ENCODE measurements at places on chromosomes 3 and 15.

GRCh38 chr3:55964491-55964985, 477.4 kb upstream of the WNT5A start:
- DNase-seq: no peak

DNA sequence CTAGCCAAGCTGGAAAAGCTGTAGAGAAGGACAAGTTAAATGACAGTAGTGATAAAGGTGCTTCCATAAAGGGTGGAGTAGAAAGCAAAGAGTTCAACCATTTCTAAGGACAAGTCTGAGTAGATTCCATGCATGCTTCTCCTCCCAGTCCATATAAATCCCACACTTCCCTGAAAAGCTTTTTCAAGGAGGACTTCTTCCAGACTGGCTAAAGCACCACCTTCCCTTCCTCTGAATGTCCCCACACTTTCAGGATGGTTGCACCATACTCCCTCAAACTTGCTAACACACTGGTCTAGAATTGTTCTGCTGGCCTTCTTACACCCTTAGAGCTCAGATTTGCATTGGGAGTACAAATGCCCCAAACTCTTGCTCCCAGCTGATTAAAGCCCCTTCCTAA, 40.9 kb downstream of the FBN1 start:
- peak; percentile 66 for DNase-seq

GRCh38 chr3:24763393-24763792, 268.7 kb upstream of the THRB start:
- DNase-seq: no peak

DNA sequence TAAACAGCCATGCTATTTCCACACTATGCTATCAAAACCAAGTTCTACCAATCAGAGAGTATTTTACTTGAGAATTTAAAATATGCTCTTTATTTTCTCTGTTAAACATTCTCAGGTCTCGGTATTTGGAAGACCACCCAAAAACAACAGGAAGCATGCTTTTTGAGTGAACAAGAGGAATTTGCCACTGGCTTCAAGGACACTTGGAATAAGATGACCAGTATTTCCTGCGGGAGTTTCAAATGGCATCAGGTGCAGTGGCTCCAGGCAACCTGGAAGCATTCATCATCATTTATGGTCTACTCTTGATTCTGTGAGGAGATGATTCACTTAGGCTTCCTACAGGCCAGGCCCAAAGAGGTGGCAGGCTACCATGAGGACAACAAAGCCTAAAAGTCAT, 305.7 kb upstream of the ATP11B start:
- no peak for DNase-seq

- DNase-seq: peak; percentile 70
Measured at GRCh38 chr3:154758109-154758868, 321.8 kb upstream of the MME start.

DNA sequence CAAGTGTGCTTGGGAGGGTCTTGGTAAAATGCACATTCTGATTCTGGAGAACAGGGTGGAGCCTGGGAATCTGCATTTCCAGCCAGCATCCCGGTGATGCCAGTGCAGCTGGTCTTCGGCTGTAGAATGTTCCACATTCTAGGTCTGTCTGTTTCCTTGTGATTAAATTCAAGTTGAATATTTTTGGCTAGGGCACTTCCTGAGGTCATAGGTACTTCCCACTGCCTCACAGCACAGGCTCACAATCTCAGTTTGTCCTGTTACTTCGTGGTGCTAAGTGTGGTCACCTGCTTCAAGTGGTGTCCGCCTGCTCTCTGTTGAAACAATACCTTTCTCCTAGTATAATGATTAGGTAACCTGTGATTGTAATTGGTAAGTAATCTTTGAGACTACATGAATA, 40.1 kb downstream of the FLNB start:
- peak; percentile 38 for DNase-seq

- no peak for DNase-seq
Measured at GRCh38 chr3:175546115-175546514, 687.0 kb downstream of the NAALADL2 start.

DNA sequence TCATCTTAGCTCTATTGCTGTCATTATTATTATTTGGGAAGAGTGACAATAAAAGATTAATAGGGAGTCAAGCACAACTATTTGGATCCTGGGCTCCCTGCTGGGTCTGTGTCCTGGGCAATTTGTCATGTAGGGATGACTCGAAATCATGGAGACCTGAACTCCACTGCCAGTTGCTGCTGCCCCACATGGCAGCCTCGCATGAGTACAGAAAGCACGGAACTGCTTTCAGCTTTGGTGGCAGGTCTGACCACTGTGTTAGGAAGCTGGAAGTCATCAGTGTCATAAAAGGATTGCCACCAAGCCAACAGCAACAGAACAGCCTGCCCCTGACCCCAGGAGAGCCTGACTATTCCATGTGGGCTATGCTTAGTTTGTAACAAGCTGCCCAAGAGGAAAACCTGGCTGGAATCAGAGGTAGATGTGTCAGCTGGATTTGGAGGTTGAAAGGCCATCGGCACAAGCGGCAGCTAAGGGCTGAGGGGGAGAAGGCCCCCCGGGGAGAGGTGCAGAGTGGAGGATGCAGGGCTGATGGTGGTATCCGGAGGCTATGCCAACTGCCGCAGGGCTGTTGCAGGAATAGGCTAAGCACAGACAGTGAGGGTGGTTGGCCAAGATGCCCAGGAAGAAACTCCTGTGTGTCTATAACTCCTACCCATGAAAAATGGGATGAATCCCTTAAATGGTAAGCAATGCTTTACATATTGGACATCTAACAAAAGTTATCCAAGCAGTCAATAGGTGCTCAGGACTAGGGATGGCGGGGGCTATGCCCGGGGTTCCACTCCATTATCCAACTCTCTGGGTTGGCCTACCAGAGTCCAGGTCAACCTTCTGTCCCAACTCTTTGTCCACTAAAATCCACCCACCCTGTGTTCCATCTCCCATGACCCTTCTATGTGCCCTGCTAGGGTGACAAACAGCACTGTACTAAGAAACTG, 291.6 kb downstream of the ADAMTS17 start:
- no peak for DNase-seq

GRCh38 chr3:189273736-189274135, 102.0 kb downstream of the TPRG1 start:
- DNase-seq: no peak

GRCh38 chr15:33226559-33227181, 32.2 kb upstream of the FMN1 start:
- no peak for DNase-seq

DNA sequence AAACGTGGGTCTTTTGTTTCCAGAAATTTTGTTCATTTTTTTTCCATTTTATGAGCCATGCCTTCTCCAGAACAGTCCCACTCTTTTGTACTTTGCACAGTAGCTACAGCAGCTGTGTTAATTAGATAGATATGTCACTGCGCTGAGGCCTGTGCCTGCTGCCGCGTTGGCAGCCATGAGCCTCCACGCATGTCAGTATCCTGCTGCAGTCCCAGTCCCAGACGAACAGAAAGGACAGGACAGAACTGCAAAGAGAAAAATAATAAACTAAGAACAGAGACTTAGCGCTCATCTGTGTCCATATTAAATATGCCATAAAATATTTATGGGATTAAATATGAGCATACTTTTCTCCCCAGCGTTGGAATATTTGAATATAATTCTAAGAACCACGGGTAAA, 442.4 kb upstream of the RARB start:
- no peak for DNase-seq

- peak; percentile 87 for DNase-seq
Measured at GRCh38 chr3:152026033-152026556, 152.7 kb downstream of the SUCNR1 start.

GRCh38 chr15:77012868-77013267, 17.9 kb downstream of the PSTPIP1 start:
- no peak for DNase-seq

GRCh38 chr3:122927726-122928125, 99.8 kb downstream of the SEMA5B start:
- DNase-seq: no peak

GRCh38 chr3:131036986-131037385, 10.3 kb downstream of the NEK11 start:
- no peak for DNase-seq

GRCh38 chr3:42120866-42121265, 29.7 kb downstream of the TRAK1 start:
- no peak for DNase-seq

GRCh38 chr3:50591196-50591741, 20.3 kb downstream of the CISH start:
- no peak for DNase-seq

- no peak for DNase-seq
Measured at GRCh38 chr3:39205919-39206516, 13.6 kb upstream of the XIRP1 start.

- no peak for DNase-seq
Measured at GRCh38 chr15:49040151-49040550, 6.1 kb downstream of the SECISBP2L start.

GRCh38 chr15:69403594-69403993, 10.6 kb upstream of the KIF23 start:
- peak; percentile 89 for DNase-seq

DNA sequence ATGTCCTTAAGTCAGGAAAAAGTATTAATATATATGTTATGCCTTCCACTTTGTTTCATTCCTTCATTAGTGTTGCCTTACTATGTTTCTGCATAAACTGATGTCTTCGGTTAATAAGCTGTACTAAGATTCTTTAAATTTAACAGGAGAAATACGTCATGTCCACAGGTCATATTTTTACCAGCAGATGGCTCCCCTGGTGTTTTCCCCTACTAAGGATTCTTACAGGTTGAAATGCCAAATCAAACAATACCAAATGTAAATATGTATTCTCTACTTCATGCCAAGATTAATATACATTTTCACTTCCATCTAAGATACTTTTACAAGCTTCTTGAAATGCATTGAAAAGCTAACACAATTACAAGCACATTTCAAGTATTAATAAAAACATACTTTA, 1602.1 kb downstream of the SI start:
- no peak for DNase-seq

DNA sequence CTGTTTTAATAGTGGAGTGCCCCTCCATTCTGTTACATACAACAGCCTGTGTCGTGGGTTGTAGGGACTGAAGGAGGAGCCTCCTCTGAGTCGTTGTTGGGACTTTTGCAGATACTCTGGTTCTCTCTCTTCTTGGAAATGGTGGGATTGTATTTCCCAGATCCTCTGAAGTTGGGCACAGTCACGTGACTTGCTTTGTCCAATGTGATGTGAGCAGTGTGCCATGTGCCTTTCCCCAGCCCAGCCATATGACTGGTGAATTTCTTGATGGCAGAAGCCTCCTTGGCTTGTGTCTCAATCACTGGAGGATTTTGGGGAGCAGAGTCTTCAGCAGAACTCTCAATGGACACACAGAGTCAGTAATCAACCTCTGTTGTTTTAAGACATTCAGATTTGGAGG, 36.2 kb downstream of the RASGRF1 start:
- no peak for DNase-seq

DNA sequence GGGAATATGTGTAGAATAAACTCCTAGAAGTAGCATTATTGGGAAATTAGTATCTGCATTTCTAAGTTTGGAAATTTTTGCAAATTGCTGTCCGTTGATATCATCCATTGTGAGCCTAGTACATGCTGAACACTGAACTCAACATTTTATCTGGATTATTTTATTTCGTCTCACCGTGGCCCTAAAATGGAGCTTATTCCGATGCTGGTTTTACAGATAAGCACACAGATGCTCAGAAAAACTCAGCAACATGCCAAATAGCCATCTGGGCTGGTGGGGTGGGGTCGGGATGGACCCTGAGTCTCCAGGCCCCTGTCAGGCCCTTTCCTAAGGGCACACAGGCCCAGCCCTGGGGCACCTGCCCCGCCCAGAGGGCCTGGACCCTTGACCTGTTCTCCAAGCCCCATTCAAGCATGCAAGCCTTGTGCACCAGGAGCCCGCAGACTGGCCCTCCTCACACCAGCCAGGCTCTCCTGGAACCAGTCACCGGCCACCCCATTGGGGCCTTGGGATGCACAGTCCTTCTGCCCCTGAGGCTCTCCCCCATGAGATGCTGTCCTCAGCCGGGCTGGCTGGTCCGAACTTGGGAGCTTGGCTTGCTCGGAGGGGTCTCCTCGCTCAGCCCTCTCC, 20.7 kb upstream of the KLF13 start:
- DNase-seq: no peak

DNA sequence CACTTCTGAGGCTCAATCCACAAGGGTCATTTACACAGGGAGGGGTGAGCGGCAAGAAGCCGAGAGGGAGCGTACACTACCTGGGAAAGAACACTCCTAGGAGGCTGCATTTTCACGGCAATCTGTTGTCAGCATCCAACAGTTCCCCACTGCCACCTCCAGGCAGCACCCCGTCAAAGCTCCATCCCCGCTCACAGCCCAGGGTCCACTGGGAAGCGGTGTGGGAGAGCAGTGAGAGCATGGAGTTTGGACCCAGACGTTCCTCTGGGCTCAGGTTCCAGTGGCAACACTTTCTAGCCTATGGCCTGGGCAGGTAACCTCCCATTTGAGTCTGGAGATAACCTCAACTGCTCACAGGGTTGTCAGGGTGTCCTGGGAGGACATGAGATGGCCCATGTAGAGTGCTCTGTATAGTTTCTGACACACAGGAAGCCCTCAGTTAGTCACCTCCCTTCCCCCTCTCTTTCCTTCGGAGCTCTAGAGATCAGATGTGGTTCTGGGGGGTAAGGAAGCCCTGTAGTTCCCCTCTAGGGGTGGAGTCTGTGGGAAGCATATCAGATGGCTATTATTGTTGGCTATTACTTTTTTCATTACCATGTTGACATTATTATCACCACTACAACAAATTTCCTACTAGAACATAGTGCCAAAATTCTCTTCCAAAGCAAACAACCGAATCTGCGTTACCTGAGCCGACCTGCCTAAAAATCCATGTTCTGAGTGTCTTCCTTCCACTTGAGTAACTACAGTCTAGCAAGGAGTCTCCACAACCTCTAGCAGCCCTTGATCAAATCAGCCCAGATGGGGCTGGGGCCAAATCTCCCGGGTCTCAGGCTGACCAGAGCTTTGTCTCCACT, 29.1 kb downstream of the RUVBL1 start:
- no peak for DNase-seq

DNA sequence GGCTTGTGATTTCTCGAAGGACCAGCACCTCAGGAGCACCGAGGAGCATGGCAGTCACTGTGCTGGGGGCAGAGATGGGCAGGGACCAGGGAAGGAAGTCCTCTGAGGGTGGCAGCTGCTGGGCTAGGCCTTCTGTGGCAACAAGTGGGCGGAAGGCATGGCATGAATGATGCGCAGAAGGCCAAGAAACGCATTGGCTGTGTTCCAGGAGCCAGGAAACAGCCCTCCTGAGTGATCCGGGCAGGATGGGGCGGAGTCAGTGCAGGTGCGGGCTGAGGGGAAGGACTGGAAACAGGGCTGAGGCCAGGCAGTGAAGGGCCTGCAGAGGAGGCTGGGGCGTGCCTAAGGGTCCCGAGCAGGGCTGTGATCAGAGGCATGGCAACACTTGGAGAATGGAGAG, 23.6 kb downstream of the MRPS11 start:
- DNase-seq: no peak

- DNase-seq: peak; percentile 83
Measured at GRCh38 chr3:155995525-155996370, 124.6 kb upstream of the KCNAB1 start.

DNA sequence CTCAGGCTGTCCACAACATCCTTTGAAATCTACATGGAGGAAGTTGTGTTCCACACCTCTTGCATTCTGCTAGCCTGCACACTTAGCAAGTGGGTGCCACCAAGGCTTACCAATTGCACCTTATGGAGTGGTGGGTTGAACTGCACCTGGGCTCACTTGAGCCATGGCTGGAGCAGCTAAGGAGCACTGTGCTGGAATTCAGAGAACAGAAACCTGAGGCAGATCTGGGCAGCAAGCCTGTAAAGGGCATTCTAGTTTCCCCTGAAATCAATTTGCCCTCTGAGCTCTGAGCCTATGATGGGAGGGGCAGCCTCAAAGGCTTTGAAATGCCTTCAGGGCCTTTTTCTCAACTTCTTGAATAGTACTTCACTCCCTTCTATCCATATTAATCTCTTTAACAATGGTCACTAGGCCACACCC, 18.0 kb downstream of the BTLA start:
- DNase-seq: no peak

- peak; percentile 1 for DNase-seq
Measured at GRCh38 chr3:61181874-61182273, 69.4 kb downstream of the FHIT start.

Measured in fibroblast of the aortic adventitia (primary cell).